ENCODE measurements at places on chromosomes 5 and 9.

DNA sequence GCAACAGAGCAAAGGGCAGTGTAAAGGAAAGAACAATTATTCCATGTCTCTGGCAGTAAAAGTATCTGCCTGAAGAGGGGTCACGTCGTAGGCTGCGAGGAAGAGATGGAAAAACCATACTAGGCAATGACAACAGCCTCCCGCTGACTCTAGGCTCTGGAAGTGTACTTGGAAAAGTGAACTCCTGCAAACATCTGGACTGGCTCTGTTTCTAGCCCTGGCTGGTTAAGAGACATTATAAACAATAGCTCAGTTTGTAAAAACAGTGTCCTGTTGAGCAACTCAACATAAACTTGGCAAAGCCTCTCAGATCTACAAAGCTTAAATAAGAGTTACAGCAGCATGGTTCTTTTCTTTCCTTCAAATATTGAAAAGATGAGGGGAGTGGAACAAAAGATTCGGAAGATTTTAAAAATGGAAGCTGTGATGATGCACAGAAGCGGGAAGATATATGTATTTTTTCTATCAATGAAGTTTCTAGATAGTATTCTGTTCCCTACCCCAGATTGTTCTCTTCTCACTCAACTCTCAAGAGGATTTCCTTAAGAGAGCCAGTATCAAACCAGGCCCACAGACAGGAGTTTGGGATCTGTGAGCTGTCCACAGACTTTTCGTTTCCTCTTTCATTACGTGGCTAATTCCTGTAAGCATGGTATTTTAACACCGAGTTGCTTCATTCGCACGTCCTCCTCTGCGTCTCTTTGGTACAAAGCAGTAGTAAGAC, 79.4 kb downstream of the SPTLC1 start:
- DNase-seq: no peak

GRCh38 chr5:34657274-34657921, 1.3 kb downstream of the RAI14 start:
- DNase-seq: no peak

DNA sequence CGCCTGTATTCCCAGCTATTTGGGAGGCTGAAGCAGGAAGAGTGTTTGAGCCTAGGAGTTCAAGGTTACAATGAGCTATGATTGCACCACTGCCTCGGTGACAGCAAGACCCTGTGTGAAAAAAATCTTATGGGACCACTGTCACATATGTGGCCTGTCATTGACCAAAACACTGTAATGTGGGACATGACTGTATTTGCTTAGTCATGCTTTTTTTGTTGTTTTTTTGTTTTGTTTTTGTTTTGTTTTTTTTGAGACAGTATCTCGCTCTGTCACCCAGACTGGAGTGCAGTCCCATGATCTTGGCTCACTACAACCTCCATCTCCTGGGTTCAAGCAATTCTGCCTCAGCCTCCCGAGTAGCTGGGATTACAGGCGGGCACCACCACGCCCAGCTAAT, 13.5 kb downstream of the POLR1E start:
- DNase-seq: no peak

GRCh38 chr5:66769030-66769733, 173.0 kb downstream of the MAST4 start:
- no peak for DNase-seq

DNA sequence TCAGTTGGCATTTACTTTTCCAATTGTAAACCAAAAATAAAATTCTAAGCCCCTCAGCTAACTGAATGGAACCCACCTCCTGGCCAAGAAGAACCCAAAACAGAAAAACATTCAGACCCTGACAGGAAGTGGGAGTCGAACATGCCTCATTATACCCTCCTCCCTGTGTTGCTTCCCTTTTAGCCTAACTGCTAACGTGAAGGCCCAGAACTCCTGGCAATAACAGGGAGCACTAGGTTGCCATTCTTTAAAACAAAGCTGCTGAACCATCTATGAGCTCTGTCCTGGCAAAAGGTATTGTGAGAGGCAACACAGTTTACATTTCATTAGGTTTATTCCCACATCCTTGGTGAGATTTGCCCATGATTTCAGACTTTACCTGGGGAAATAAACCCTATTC, 481.4 kb downstream of the CHSY3 start:
- DNase-seq: no peak

- DNase-seq: no peak
Measured at GRCh38 chr5:11038772-11039171, 277.7 kb upstream of the DAP start.

DNA sequence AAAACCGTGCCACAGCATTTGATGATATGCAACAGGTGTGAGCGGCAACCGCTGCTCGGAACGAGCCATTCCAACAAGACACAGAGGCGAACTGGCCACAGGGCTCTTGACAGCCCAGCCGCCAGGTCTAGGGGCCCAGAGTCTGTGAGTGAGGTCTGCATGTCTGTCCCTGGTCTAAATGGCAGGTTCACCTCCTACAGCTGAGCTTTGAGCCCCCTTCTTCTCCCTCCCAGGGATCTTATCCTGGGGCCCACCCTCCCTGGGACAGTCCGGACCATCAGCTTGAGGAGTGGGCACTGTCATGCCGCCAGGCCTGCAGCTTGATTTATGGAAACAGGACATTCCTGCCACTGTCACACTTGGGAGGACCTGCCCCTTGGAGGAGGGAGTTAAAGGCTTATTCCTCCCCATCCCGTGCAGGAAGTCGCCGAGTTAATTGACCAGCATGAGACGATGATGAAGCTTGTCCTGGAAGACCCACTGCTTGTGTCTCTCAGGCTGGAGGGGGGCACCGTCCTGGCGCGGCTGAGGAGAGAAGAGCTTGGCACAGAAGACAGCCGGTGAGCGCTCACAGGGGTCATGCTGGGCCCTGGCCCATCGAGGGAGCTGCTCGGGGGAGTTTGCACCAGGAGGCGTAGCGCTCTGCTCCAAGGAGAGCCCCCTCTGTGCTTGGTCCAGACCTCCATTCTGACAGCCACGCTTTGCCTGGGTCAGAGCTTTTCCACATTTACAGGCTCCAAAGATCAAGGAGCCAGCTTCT, 35.5 kb upstream of the LRRC14B start:
- no peak for DNase-seq

DNA sequence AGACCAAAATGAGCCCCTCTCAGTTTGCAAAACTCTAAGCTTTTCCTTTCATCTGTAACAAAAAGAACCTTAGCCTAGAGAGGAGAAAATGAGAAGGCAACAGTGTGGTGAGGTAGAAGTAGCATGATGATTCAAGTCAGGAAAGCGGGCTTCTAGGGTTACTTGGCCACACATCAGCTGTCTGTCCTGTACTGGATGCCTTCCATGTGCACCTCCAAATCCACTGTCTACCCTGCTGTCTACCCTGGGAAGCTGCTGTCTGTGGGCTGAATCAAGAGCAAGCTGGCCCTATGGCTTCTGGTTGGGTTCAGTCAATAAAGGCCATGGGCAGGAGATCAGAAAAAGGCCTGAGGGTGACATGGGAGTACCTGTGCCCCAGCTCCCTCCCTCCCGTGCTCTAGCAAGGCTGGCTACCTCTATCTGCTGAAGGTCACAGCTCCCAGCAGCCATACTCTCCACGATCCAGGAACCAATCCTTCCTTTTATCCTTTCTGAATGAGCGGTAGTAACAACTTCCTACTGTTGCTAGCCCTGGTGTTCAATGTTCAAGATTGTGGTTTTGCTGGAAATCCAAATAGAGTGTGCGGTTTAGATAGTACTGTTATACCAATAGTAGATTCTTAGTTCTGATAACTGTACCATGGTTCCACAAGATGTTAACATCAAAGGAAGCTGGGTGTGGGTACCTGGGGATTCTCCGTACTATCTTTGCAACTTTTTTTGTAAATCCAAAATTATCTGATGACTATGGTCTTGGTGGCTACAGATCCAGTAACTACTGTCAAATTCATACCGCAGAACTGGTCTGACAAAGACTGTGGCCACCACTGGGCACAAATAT, 191.0 kb downstream of the ESM1 start:
- no peak for DNase-seq

Data from NCI-H2107 (cell line).